Activated T-cell treated with anti-CD3 and anti-CD28 coated beads, Interleukin-2, amount 50 U/mL, for 24 hours (primary cell): ENCODE measurements at places on chromosomes 2 and 18.

- H3K4me3 ChIP-seq, result no peak overlapping the region
- peak overlapping the region; percentile 85 for H3K27ac ChIP-seq
- peaks cover 54% of the 10 kb centered on the region for H3K4me1 ChIP-seq
These were observed 105.8 kb upstream of the COL5A2 start for GRCh38 chr2:189285349-189285748.

GRCh38 chr2:10740226-10740625, 18.8 kb downstream of the ATP6V1C2 start:
- H3K36me3 ChIP-seq, result no peaks in the 10 kb centered on the region
- DNase-seq, result no peak
- H3K27me3 ChIP-seq, result no peaks in the 10 kb centered on the region

DNA sequence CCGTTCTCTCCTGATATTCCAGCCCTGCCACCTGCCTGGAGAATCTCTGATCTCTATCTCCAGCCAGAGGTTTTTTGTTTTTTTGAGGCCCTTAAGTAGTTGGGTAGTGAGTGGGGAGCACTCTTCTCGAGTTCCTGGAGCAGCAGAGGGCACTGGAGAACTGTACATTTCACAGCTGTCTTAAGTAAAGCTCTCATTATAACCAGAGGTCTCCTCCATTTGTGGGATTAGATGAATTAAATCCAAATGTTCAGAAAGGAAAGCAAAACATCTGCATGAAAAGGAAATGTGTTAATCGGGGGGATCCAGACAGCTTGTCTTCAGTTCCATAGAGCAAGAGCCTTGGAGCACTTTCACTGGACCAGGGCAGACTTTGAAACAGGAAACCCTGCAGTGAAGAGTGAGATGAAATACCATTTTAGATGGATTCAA, 32.8 kb downstream of the AOX1 start:
- H3K4me3 ChIP-seq, result no peak overlapping the region
- peaks cover 14% of the 10 kb centered on the region for H3K4me1 ChIP-seq
- peaks cover 31% of the 10 kb centered on the region for H3K27me3 ChIP-seq
- no peak overlapping the region for H3K27ac ChIP-seq
- no peak for DNase-seq

GRCh38 chr2:64745562-64745961, 91.8 kb upstream of the SERTAD2 start:
- no peak overlapping the region for H3K27ac ChIP-seq
- peaks cover 25% of the 10 kb centered on the region for H3K4me1 ChIP-seq
- no peak overlapping the region for H3K4me3 ChIP-seq
- peaks cover 2% of the 10 kb centered on the region for H3K36me3 ChIP-seq
- no peak for DNase-seq

GRCh38 chr2:57490741-57491140, 555.9 kb upstream of the VRK2 start:
- H3K27me3 ChIP-seq, result no peaks in the 10 kb centered on the region
- no peak overlapping the region for H3K27ac ChIP-seq
- H3K36me3 ChIP-seq, result no peaks in the 10 kb centered on the region

- H3K4me3 ChIP-seq, result no peak overlapping the region
- no peak overlapping the region for H3K27ac ChIP-seq
- H3K4me1 ChIP-seq, result peaks cover 2% of the 10 kb centered on the region
- H3K36me3 ChIP-seq, result no peaks in the 10 kb centered on the region
These were observed 24.5 kb downstream of the KCNF1 start for GRCh38 chr2:10935953-10936942.

DNA sequence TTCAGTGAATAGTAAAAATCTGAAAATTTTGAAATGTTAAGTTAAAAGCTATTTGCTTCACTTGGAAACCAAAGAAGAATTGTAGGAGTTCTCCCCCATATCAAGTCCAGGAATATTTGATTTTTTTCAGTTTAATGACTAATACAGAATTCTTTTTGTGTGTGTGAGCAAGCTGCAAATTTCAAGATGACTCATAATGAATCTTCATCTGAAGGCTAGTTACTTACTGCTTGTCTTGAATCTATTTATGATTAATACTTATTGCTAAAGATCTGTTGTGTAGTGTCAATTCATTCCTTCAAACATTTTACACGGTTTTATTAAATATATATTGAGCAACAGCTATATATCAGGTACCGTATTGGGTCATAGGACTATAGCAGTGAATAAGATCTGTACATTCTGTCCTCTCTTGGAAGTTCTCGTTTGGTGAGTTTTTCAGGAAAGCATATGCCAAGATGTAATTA, 47.8 kb upstream of the CAVIN2 start:
- no peaks in the 10 kb centered on the region for H3K36me3 ChIP-seq
- H3K27ac ChIP-seq, result no peak overlapping the region
- no peak overlapping the region for H3K4me3 ChIP-seq
- DNase-seq, result no peak

DNA sequence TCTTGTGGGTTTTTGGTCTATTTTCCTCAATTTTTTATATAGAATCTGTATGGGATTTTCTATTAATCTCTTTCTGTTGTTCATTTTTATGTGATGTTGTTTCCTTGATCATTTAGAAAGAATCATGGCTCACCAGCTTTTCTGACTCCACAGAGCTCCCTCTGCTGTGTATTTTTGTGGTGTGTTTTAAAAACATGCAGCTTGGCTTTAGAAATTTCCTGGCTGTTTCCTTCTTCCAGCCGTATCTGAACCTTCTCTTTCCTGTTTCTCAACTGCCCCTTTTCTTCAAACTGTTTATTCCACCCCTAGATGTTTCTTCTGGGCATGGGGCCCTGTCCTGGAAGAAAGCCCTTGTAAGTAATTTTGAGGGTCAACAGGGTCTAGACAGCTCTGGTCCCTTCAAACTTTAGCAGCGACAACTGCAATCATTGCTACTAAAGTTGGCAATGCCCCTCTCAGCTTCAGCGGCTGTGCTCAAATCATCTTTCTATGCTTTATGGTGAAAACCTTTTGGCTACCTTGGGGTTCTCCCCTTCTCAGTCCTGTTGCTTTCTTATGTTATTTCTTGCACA, 17.6 kb upstream of the COPS8 start:
- H3K27me3 ChIP-seq, result no peaks in the 10 kb centered on the region
- no peak overlapping the region for H3K27ac ChIP-seq
- H3K4me3 ChIP-seq, result no peak overlapping the region

DNA sequence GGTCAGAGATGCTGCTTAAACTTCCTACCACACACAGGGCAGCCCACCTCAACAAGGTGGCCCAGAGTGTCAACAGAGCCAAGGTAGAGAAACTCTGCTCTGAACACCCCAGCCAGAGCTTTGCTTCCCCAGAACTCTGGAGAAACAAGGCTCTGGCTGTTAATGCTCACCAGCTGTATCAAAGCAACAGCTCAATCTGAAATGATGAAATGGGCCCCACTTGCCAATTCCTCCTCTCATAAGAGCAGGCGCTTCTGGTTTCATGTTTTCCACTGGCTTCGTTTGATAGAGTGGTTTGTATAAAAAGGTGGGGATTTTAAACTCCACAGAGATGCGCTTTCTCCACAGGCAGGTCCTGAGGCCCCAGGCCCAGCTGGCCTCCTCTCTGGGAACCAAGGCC, 60.9 kb upstream of the TFCP2L1 start:
- no peaks in the 10 kb centered on the region for H3K4me1 ChIP-seq
- H3K36me3 ChIP-seq, result peaks cover 98% of the 10 kb centered on the region
- no peaks in the 10 kb centered on the region for H3K27me3 ChIP-seq
- H3K27ac ChIP-seq, result peak overlapping the region; percentile 26
- no peak overlapping the region for H3K4me3 ChIP-seq

DNA sequence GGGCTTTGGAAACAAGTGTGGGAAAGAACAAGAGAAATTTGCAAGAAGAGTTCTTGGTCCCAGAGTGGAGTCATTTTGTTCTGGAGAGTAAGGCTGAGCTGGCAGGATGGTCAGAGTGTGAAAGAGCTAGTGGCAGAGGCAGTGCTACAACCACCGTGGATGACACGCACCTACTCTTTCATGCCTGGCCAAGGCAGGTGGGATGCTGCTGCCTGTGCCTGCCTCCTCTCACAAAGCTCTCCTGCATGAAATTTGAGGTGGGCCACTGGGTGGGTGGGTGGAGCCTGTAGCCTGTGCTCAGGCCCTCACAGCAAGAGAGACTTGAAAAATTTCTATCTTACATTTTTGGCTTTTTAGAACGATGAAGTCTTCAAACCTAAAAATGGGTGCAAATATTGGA, 9.4 kb upstream of the INO80C start:
- no peaks in the 10 kb centered on the region for H3K4me1 ChIP-seq
- H3K27me3 ChIP-seq, result no peaks in the 10 kb centered on the region
- no peak overlapping the region for H3K4me3 ChIP-seq
- no peak overlapping the region for H3K27ac ChIP-seq
- no peak for DNase-seq
- no peaks in the 10 kb centered on the region for H3K36me3 ChIP-seq

- peaks cover 5% of the 10 kb centered on the region for H3K4me1 ChIP-seq
- no peaks in the 10 kb centered on the region for H3K36me3 ChIP-seq
- peak overlapping the region; percentile 3 for H3K27ac ChIP-seq
- peaks cover 11% of the 10 kb centered on the region for H3K27me3 ChIP-seq
These were observed 95.3 kb downstream of the MREG start for GRCh38 chr2:215917953-215918620.

DNA sequence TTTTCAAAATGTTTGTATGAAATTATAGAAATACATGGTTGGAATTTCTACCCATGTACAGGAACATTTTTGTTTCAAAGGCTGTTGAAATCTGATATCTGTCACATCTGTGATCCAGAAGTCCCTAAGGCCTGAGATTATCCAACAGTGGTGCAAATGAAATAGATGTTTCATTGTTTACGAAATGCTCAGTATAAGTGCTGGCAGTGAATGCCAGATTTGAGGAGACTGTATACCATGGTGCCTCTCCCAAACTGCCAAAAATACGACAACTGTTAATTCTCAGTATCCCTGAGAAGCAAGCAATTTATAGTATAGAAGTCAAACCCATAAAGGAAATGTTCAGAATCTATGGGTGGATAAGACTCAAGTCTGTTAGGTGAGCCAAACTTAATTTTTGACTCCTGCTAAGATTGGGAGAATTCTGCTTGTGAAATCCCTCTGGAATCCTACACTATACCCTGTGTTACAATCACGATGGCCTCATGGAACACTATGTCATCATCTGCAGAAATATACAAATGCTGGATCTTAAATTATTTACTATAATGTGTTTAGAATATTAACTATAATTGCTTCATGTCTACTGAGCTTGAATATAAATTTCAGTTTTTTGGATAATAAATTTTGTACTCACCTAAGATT, 71.2 kb upstream of the DOCK10 start:
- H3K4me1 ChIP-seq, result peaks cover 12% of the 10 kb centered on the region
- no peak overlapping the region for H3K4me3 ChIP-seq
- H3K27ac ChIP-seq, result no peak overlapping the region
- no peaks in the 10 kb centered on the region for H3K27me3 ChIP-seq
- no peak for DNase-seq
- no peaks in the 10 kb centered on the region for H3K36me3 ChIP-seq

GRCh38 chr18:38305961-38306360, 740.4 kb upstream of the CELF4 start:
- H3K4me1 ChIP-seq, result no peaks in the 10 kb centered on the region
- H3K36me3 ChIP-seq, result no peaks in the 10 kb centered on the region
- H3K4me3 ChIP-seq, result no peak overlapping the region

DNA sequence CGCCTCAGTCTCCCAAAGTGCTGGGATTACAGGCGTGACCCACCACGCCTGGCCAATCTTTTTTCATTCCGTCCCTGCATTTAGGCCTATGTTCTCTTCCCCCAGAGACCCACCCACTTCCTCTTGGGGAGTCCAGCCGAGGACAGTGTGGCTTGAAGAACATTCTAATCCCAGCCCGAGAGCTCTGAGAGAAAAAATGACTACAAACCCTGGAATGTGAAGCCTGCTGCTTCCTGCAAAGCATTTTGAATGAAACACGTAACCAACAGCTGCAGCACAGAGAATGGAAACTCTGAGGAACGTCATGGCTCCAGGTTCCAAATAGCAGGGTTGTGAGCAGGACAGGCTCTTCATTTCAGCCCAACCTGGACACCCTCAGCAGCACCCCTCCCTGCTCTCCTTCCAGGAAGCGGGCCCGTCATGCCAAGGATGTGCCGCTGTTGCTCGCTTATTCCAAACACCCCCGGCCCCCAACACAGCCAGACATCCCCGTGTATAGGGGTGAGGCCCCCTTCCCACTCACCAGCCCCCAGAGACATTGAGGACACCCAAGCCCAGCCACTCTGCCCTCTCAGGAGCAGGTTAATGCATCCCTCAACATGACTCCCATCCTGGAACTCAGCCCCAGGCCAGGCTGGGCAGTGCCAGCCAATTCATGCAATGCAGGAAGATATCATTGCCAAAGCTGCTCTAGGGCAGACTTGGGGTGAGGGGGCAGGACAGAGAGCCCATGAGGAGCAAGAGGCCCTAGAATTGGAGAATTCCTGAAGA, 139.8 kb downstream of the ZFP36L2 start:
- peaks cover 4% of the 10 kb centered on the region for H3K36me3 ChIP-seq
- no peaks in the 10 kb centered on the region for H3K27me3 ChIP-seq
- no peak overlapping the region for H3K27ac ChIP-seq
- DNase-seq, result no peak

DNA sequence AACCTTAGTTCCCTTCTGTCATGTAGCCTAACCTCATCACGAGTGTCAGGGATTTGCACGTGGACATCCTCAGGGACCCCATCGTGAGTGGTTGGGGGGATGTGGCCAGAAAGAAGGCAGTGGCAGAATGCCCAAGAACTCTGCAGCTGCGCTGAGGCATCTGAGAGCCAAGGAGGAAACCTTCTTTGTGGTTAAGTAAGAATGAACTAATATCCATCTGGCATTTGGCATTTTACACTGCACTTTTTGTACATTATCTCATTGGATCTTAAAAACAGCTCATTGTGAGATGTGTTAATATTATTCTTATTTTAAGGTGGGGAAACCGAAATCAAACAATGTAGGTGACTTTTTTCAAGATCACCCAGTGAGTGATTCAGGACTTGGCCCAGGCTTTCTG, 32.6 kb upstream of the APCDD1 start:
- H3K27me3 ChIP-seq, result peaks cover 16% of the 10 kb centered on the region
- H3K27ac ChIP-seq, result no peak overlapping the region
- DNase-seq, result no peak
- no peak overlapping the region for H3K4me3 ChIP-seq
- no peaks in the 10 kb centered on the region for H3K4me1 ChIP-seq

DNA sequence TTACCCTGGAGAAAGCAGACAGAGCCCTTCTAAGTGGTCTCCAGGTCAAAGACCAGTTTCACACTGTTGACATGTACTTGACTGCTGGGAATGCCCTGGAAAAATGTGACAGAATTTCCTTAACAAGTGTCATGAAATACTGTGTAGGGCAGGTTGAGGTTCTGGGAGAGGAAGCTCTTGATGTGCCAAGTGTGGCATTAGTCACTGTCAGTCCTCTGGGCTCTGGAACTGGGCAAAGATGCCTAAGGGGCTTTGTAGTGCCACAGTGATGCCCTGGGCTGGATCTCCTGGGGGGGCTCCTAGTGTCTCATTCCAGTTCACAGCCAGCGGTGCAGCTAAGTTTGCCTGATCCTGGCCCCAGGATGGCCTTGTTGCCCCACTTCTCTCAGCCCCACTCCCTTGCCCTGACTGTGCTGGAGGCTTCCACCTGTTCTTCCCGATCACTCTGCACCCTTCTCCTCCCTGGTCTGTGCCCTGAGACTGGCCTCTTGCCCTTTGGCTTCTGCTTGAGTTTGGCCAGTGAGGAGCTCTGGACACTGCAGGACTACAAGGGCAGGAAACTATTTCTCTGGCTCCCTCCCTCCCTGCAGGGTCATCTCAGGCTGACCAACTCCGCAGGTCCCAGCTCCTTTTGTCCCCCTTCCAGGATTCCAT, 27.0 kb upstream of the FAM124B start:
- peaks cover 5% of the 10 kb centered on the region for H3K4me1 ChIP-seq
- peaks cover 12% of the 10 kb centered on the region for H3K27me3 ChIP-seq
- no peaks in the 10 kb centered on the region for H3K36me3 ChIP-seq
- no peak overlapping the region for H3K27ac ChIP-seq
- no peak overlapping the region for H3K4me3 ChIP-seq

- DNase-seq, result no peak
- no peaks in the 10 kb centered on the region for H3K27me3 ChIP-seq
- H3K4me1 ChIP-seq, result no peaks in the 10 kb centered on the region
- H3K4me3 ChIP-seq, result no peak overlapping the region
These were observed 75.6 kb upstream of the REG3A start for GRCh38 chr2:79235135-79235534.
